Peyer's patch (tissue), 4 donors: ENCODE measurements at places on chromosomes 1 and 21. TPM values are rescaled to one million over a fixed set of nuclear protein-coding genes. Genes with fewer than 3 reads are reported as not detected.

GRCh38 chr1:47388891-47389238, 27.2 kb upstream of the FOXE3 start:
- H3K4me3 ChIP-seq, result no peak overlapping the region
- DNase-seq, result peak; percentile 79
- no peaks in the 10 kb centered on the region for H3K4me1 ChIP-seq
- no peaks in the 10 kb centered on the region for H3K36me3 ChIP-seq
- H3K27me3 ChIP-seq, result no peaks in the 10 kb centered on the region

- H3K27ac ChIP-seq, result no peak overlapping the region
- H3K4me1 ChIP-seq, result no peaks in the 10 kb centered on the region
- H3K36me3 ChIP-seq, result peaks cover 69% of the 10 kb centered on the region
These were observed 73.8 kb upstream of the MORC3 start for GRCh38 chr21:36246080-36246631.

DNA sequence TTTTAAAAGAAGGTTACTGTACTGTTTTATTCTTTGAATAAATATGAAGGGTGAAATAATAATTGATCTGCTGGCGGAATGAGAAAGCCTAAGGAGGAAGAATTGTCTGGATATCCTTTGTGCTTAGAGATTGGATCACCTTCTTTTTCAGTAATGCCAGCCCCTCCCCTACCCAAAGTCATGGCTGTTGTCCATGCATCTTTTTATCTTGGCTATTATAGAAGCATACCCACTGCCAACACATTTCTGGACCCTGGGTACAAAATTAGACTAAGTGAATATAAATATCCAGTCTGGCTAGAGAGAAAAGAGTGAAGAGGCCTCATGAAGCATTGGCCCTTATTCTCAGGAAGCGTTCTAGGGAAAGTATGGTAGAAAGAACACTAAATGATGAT, 28.1 kb downstream of the AK4 start:
- H3K36me3 ChIP-seq, result no peaks in the 10 kb centered on the region
- H3K27ac ChIP-seq, result no peak overlapping the region
- H3K4me1 ChIP-seq, result no peaks in the 10 kb centered on the region

GRCh38 chr1:111909030-111909429, 80.4 kb downstream of the KCND3 start:
- H3K36me3 ChIP-seq, result no peaks in the 10 kb centered on the region
- H3K27me3 ChIP-seq, result no peaks in the 10 kb centered on the region
- no peak for DNase-seq
- H3K4me3 ChIP-seq, result no peak overlapping the region

GRCh38 chr1:215517441-215517891, 49.6 kb upstream of the KCTD3 start:
- no peaks in the 10 kb centered on the region for H3K4me1 ChIP-seq
- no peak for DNase-seq
- no peaks in the 10 kb centered on the region for H3K27me3 ChIP-seq
- H3K36me3 ChIP-seq, result no peaks in the 10 kb centered on the region
- no peak overlapping the region for H3K4me3 ChIP-seq

DNA sequence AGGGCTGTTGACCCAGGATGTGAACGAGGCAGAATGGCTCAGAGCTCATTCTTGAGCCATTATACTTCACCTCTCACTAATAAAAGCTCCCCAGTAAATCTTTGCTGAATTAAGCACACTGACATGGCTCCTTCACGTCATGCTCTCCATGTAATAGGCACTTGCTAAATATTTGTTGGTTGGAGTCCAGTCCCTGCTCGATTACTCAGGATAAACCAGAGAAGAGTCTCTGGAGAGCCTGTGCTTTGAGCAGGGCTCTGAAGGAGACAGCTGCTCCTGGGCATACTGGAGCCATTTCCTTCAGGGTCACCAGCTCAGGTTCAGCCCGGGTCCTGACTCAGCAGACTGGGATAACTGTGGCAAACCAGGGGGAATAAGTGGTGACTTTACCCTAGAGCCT, 46.9 kb downstream of the HLX start:
- no peak overlapping the region for H3K27ac ChIP-seq
- no peaks in the 10 kb centered on the region for H3K27me3 ChIP-seq
- no peaks in the 10 kb centered on the region for H3K36me3 ChIP-seq
- H3K4me3 ChIP-seq, result no peak overlapping the region
- DNase-seq, result no peak

- H3K27me3 ChIP-seq, result no peaks in the 10 kb centered on the region
- DNase-seq, result no peak
- no peak overlapping the region for H3K4me3 ChIP-seq
- no peak overlapping the region for H3K27ac ChIP-seq
- no peaks in the 10 kb centered on the region for H3K36me3 ChIP-seq
These were observed 2.5 kb upstream of the COG2 start for GRCh38 chr1:230639714-230640209.

DNA sequence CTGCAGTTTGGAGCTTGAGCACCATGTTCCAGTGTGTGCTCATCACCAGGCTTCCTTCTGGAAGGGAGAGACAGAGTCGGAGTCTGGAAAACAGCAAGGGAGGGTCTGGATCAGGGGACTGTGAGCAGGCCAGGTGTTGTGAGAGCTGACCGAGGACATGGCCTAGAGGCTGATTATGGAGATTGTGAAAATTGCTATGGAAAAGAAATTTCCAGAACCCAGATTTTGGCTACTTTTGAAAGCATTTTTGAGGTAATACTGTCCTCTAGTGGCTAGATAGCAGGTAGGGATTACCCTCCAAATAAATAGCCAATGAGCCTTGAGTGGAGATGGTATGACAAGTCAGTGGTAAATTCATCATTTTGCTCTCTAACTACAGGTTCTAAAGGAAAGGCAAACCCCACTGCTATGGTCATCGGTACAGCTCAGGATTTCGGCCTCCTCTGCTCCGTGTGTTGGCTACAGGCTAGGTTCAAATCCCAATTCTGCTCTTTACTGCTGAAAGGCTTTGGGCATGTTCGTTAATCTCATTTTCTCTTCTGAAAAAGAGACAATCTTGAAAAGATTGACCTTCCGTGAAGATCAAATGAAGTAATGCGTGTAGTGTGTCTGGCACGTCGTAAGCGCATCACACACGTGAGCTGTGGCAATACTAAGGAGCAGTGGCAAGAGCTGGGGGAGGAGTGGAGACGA, 1.0 kb upstream of the HAO2 start:
- H3K36me3 ChIP-seq, result no peaks in the 10 kb centered on the region
- H3K4me3 ChIP-seq, result no peak overlapping the region
- H3K4me1 ChIP-seq, result no peaks in the 10 kb centered on the region
- no peak overlapping the region for H3K27ac ChIP-seq
- H3K27me3 ChIP-seq, result no peaks in the 10 kb centered on the region

- DNase-seq, result no peak
- H3K4me3 ChIP-seq, result no peak overlapping the region
- H3K27ac ChIP-seq, result no peak overlapping the region
- no peaks in the 10 kb centered on the region for H3K4me1 ChIP-seq
- no peaks in the 10 kb centered on the region for H3K27me3 ChIP-seq
- H3K36me3 ChIP-seq, result no peaks in the 10 kb centered on the region
These were observed 1.7 kb downstream of the NFASC start for GRCh38 chr1:204872262-204872881.

- peak; percentile 61 for DNase-seq
- H3K4me3 ChIP-seq, result peak overlapping the region; percentile 15
- no peaks in the 10 kb centered on the region for H3K4me1 ChIP-seq
- no peaks in the 10 kb centered on the region for H3K36me3 ChIP-seq
These were observed 142.5 kb downstream of the TNR start for GRCh38 chr1:175600721-175601440.

DNA sequence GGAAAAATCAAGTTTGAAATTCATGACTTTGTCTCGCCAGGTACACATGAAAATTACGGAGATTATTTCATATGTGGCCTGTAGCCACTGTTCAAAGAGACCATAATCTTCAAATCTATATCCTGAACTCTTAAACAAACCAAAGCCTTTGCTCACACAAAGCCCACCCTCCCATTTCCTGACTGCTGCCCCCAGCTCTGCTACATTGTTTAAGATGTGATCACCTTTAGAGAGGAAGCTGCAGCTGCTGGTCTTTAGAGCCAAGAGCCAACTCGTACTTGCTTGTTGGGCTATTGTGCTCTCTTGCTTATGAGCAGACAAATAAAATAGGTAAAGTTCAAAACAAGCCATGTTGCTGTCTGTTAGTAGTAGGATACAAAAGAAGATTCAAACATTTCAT, 71.9 kb downstream of the DTL start:
- peaks cover 28% of the 10 kb centered on the region for H3K4me1 ChIP-seq
- H3K36me3 ChIP-seq, result no peaks in the 10 kb centered on the region
- H3K27me3 ChIP-seq, result no peaks in the 10 kb centered on the region
- no peak overlapping the region for H3K27ac ChIP-seq
- no peak overlapping the region for H3K4me3 ChIP-seq
- no peak for DNase-seq

DNA sequence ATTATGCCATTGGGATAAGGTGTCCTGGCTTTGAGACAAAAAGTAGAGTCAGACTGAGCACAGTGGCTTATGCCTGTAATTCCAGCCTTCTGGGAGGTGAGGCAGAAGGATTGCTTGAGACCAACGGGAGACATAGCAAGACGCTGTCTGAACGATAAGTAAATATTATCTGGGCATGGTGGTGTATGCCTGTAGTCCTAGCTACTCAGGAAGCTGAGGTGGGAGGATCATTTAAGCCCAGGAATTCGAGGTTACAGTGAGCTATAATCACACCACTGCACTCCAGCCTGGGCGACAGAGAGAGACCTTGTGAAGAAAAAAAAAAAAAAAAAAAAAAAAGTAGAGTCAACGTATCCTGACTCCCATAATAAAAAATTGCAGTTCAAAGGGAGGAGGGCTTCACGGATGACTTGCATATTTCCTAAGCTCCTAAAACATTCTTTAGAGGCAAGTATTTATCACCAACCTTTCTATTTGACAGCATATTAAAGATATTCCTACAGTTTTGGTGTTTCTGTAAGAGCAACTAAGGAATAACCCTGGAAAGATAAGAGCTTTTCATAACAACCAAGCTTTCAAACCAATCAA, 141.2 kb downstream of the SLC44A5 start:
- DNase-seq, result no peak
- H3K27me3 ChIP-seq, result no peaks in the 10 kb centered on the region
- H3K4me1 ChIP-seq, result no peaks in the 10 kb centered on the region
- H3K36me3 ChIP-seq, result no peaks in the 10 kb centered on the region

DNA sequence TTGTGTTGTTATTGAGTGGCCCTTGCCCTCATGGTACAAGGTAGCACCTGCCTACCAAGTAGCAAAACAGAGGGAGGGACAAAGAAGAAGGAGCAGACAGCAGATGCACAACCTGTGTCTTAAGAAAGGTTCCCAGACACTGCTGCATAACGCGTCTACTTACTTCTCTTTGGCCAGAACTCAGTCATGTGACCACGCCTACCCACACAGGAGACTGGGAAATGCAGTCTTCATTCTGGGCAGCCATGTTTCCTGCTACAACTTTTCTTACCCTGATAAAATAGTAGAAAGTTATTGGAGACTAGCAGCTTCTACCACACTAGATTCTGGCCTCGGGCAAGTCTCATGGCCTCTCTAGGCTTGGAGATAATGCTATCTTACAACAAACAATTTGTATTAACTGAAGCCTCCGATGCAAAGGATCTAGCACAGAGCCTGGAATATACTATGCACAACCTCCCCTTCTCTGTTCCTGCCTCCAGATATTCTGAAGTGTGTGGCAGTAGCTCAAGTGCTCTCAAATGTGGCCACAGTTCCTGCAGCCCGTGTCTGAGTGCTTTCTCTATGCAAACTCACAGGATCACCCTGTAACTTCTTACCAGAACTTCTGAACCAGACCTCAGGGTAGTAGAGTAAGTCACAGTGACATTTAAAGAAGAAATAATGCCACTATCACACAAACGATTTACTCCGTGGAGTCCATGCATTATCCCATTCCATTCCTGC, 34.1 kb upstream of the BTG2 start:
- H3K36me3 ChIP-seq, result no peaks in the 10 kb centered on the region
- DNase-seq, result peak; percentile 92
- H3K27me3 ChIP-seq, result no peaks in the 10 kb centered on the region
- no peak overlapping the region for H3K4me3 ChIP-seq
- no peak overlapping the region for H3K27ac ChIP-seq

DNA sequence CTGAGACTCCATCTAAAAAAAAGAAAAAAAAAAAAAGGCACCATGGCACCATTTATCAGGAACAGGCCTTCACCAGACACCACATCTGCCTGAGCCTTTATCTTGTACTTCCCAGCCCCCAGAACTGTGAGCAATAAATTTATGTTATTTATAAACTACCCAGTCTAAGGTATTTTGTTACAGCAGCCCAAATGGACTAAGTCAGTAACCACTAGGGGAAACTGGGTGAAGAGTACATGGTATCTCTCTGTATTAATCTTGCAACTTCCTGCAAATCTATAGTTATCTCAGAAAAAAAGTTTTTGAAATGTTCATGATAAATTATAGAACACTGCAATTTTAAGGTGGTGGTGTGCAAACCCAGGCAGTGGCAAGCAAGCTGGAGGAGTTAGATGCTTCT, 114.3 kb downstream of the LAMC2 start:
- no peaks in the 10 kb centered on the region for H3K4me1 ChIP-seq
- no peaks in the 10 kb centered on the region for H3K27me3 ChIP-seq
- H3K4me3 ChIP-seq, result no peak overlapping the region
- no peak overlapping the region for H3K27ac ChIP-seq
- H3K36me3 ChIP-seq, result no peaks in the 10 kb centered on the region

DNA sequence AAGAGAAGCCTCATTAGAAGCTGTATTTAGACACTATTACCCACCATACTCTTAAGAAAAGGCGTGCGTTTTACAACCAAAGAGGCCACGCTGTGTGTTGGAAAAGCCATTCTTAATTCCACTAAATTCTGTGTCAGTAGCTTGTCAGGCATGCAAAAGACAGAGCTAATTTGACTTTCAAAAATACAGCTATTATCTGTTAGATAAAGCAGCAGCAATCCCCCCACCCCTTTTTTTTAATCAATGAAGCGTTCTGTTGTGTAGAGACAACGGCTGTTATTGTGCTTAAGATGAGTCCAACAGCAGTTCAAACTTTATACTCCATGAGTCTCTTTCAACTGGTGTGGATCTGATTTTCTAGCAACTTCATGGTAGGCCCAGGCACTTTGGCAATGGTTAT, 43.5 kb downstream of the PLA2G4A start:
- no peaks in the 10 kb centered on the region for H3K36me3 ChIP-seq
- H3K27me3 ChIP-seq, result no peaks in the 10 kb centered on the region
- no peak overlapping the region for H3K4me3 ChIP-seq
- no peak for DNase-seq
- H3K27ac ChIP-seq, result no peak overlapping the region
- no peaks in the 10 kb centered on the region for H3K4me1 ChIP-seq

GRCh38 chr1:184739070-184739469, 15.6 kb downstream of the EDEM3 start:
- H3K27ac ChIP-seq, result no peak overlapping the region
- H3K4me3 ChIP-seq, result no peak overlapping the region
- no peaks in the 10 kb centered on the region for H3K4me1 ChIP-seq

The NKAIN1 gene
- not detected for total RNA-seq

The DNAJC28 gene
- 4.4 TPM for total RNA-seq

The CLCA1 gene
- total RNA-seq, result 841 TPM

The GRHL3 gene
- total RNA-seq, result 0.35 TPM

The CLDN17 gene
- not detected for total RNA-seq
